ENCODE measurements at places on chromosomes 1 and 21.

DNA sequence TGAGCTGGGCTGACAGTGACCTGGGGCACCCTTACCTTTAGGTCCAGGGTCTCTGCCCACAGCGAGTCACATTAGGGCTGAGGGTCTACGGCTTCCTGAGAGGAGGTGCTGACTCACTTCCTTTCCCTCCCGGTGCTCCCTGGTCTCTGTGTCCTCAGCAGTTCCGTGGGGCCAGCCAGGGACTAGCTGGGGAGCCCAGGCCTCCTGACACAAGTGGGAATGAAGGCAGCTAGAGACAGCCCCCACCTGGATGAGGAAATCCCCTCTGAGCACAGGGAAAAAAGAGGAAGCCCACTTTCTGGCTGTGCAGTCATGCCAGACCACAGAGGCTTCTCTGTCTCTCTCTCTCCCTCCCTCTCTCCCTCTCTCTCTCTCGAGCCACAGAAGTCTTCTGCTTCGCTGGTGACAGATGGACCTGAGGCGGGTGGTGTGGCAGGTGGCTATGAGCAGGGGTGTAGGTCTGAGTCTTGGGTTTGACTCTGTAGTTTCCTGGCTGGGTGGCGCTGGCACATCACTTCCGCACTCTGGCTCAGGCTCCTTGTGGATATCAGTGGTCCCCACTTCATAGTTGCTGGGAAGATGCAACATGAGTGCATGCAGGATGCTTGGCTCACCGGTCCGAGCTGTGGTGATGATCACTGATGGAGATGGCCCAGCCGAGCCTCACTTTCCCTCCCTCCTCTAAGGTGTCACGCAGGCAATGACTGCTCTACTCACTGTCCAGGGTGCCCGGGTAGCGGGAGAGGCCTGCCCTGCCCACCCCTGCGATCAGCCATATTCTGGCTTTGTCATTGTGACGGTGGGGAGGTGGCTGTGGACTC, 3.5 kb downstream of the SLC66A1 start:
- DNase-seq: no peak

- DNase-seq: no peak
Observed at GRCh38 chr1:163054181-163054591, 15.0 kb upstream of the RGS4 start.

DNA sequence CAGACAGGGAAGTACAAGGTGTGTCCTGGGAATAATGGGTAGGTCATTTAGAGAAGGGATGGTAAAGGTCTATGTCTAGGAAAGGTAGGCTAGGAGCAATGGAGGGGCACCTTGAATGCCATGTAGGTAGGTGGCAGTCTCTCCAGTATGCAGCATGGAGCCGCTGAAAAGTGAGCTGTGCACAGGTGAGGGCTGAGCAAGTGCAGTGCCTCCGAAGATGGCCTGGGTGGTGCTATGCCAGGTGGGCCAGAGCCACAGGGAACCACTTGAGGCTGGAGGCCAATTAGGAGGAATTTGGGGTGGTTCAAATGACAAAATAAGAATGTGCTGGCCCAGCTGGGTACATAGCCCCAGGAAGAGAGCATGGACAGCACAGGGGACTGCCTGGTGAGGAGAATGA, 25.0 kb downstream of the RNU5D-1 start:
- no peak for DNase-seq

DNA sequence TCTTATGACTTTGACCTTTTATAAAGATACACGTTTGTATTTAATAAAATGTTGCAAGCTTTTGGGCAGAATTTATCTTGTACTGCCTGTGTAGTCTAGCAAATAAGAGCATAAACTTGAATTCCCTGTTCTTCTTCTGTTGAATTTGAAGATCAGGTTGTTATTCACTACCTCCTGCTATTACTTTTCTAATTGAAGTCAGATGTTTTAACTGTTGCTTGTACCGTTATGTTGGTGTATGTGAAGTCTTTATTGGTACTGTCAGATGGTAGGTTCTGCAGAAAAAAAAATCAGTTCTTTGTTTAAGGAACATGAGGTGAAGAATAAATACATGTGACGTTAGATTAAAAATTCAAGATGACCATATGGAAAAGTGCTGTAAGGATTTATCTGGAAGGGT, 69.1 kb downstream of the DYRK1A start:
- DNase-seq: no peak

DNA sequence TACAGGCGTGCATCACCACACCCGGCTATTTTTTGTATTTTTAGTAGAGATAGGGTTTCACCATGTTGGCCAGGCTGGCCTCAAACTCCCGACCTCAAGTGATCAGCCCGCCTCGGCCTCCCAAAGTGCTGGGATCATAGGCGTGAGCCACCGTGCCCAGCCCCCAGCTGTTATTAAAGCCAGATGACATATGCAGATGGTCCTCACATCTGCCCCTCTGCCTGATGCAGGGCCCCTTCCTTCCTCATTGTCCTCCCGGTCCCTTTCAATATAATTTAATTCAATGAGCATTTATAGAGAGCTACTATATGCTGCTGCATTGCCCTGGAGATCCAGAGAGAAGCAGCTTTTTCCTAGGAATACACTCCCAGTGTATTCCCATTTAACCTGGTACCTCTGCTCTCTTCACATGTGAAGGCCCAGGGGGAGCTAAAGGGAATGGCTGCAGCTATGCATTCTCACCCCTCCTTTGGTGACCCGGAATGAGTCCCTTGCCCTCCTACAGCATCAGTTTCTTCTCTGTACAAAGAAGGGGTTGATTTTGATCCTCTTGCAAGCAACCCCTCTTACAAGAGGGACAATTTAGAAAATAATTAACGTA, 55.6 kb downstream of the L1TD1 start:
- DNase-seq: no peak

DNA sequence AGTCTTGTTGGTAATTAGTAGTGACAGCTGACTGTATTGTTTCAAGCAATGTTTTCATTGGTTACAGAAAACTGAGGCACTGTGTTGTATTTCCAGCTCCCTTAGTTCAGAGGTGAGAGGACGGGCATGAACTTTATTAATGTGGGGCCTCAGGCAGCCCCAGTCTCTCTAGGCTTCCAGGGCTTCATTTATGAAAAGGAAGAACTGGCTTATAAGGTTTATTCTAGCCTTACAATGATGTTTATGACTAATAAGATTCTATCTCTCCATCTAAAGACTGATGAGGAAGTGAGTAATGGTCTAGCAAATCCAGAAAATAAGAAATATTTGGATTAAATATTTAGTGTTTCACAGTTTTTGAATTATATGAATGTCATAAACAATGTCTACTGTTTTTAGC, 41.5 kb downstream of the CBS start:
- no peak for DNase-seq

DNA sequence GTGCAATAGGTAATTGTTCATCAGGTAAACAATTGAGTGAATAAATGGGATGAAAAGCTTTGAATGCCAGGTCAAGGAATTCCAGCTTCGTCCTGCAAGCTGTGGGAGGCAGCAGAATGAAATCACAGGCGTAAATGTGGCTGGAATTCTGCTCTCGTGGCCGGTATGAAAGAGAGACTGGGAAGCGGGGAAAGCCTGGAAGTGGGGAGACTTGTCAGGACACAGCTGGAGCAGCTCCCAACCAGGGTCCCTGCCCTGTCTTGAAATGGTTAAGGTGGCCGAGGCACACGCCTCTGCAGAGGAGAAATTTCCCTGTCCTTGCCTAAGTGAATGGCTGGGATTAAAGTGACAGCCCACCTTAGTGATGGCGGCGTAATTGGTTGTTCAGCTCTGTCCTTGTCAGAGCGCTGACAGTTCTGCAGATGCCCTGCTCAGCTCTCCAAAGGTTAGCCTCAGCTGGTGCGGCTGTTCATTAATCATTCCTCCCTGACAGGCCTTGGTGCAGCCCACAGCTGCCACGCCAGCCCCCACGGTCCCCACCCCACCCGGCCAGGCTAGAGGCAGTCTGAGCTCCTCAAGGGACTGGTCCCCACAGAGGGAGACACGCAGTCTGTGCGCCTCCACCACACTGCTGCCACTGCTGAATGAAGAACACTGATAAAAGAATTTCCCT, 398.3 kb upstream of the POU3F1 start:
- no peak for DNase-seq

- DNase-seq: no peak
Observed at GRCh38 chr1:51093581-51093980, 8.4 kb upstream of the C1orf185 start.

DNA sequence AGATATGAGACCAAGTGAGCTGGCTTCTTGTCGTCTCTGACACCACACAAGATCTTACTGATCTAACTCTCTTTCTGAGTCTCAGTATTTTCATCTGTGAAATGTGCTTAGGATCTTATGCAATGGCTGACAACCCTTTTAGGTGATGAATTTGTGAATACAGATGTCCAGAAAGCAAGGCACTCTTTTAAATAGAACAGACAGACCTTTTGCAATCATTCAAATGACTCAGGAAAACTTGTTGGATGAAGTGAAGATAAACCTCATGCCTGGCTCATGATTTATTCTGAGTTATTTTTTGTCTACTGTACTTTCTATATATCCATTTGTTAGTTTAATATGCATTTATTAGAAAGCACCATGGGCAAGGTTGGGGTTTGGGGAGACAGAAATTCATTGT, 411.3 kb downstream of the PTPRU start:
- no peak for DNase-seq

GRCh38 chr1:3346478-3346877, 108.0 kb upstream of the ARHGEF16 start:
- no peak for DNase-seq

GRCh38 chr1:245118066-245118465, 36.7 kb upstream of the KIF26B start:
- DNase-seq: no peak

- DNase-seq: no peak
Observed at GRCh38 chr21:17422931-17423330, 89.9 kb upstream of the CXADR start.

DNA sequence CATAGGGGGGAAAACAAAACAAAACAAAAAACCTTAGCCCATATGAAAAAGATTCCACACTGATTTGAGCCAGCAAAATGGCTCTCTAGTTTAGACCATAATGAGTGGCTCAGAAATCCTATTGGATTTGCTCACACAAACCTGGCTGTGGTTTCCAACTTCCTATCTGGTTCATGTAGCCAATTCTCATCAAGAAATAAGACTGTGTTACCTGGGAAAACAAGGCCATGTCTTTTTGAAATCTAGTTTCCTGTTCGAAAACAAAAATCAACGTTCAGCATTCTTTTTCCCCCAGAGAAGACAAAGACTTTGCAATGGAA, 69.2 kb downstream of the TBX15 start:
- no peak for DNase-seq

- DNase-seq: no peak
Observed at GRCh38 chr1:51907079-51907702, 28.7 kb upstream of the NRDC start.

DNA sequence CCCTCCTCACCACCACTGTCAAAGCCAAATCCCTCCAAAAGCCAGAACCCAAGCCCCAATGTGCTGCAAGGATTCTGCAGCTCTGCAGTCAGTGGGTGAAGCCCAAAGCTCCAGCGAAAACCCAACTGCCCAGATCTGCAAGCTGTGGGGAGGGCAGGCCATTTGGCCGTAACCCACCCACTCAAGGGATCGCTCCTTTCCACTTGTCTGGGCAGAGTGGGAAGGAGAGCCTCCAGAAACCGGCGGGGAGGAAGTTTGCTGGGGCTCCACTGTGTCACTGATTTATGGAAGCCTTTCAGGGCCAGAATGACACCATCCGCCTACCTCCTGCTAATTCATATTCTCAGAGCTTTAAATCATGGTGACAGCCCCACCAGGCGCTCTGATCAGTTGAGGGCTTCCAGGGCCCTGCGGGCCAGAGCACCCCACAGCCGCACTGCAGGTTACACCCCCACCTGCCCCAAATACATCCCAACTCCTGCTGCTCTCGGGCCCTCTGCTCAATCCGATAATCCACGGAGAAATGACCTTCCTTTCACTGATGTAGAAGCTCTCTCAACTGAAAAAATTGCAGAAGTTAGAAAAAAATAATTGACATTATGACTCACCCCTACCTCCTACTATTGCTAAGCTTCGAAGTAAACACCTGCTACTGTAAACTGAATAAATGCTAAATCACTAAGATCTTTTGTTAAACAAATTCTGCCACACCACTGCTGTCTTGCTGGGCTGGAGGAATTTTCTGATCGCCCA, 40.6 kb upstream of the RAB4A start:
- DNase-seq: no peak

GRCh38 chr1:21825393-21825792, 13.3 kb downstream of the LDLRAD2 start:
- DNase-seq: no peak

- DNase-seq: no peak
Observed at GRCh38 chr1:192980856-192981255, 78.3 kb downstream of the UCHL5 start.

DNA sequence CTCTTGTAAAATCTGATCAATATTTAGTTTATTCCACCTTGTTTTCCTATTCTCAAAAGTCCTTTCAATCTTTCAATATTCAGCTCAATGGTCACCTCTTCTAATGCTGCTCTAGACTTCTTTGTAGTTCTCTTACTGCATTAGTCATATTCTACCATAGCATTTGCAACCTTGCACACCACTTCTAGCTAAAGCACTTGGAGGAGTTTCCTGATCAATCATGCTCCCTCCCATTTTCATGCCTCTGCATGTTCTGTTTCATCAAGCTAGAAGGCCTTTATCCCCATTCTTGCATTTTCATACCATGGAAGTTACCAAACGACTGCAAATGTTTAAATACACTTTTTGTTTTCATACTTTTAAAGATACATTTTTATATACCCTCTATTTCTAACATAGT, 72.1 kb downstream of the SLC5A9 start:
- no peak for DNase-seq

GRCh38 chr1:248136811-248137210, 8.1 kb upstream of the OR2M5 start:
- DNase-seq: no peak

- no peak for DNase-seq
Observed at GRCh38 chr1:110872745-110873720, at the start of gene CD53. TSS of gene CD53 (plus strand) at chr1:110873148. CDS start at chr1:110891409, 18,261 bp downstream.

GRCh38 chr1:222390181-222390580, 157.7 kb downstream of the HHIPL2 start:
- DNase-seq: no peak

DNA sequence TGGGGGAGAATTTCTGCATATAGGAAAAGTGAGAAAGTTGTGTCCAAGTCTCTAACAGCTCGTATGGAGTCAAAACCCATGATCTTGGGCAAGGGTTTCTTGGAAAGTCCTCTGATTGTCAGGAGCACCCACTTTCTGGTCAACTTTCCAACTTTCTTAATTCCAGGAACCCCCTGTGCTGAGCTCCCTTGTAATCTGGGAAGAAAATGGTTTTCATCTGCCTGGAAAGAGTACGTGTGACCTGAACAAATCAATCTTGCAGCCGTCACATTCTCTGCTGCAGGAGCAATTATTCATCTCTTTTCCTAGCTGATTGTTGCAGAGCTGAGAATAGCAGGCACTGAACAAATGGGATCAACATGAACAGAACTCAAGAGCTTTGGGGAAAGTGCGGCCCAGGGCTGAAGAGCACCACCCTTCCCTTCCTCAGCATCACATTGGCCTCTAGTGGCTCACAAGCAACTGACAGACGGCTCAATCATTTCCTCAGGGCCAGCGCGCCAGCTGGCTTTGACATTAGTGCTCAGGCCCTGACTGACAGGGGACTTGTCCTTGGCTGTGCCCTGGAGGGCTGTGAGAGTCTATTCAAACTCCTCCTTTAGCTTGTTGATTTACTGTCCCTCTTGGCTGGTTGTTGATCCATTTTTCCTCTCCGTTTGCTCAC, 295.2 kb downstream of the HLX start:
- DNase-seq: no peak

- DNase-seq: no peak
Observed at GRCh38 chr1:182080955-182081582, 19.6 kb upstream of the ZNF648 start.

Measured in stimulated activated CD8-positive, alpha-beta memory T cell treated with anti-CD3 and anti-CD28 coated beads, Interleukin-15, amount 100 ng/mL, for 24 hours (primary cell).